Renal cortical epithelial cell (primary cell): ENCODE measurements at places on chromosomes 7 and 10. TPM values are rescaled to one million over a fixed set of nuclear protein-coding genes. Genes with fewer than 3 reads are reported as not detected.

C7orf33 gene
- total RNA-seq, result not detected in 2 replicates

HNRNPA2B1 gene
- total RNA-seq, result 72.9 and 220 TPM in 2 replicates

SORCS1 gene
- under 0.01 TPM in 1 of 2 replicates, not detected in the other for total RNA-seq

MYL10 gene
- total RNA-seq, result not detected in 2 replicates

VAX1 gene
- total RNA-seq, result not detected in 2 replicates

DNA sequence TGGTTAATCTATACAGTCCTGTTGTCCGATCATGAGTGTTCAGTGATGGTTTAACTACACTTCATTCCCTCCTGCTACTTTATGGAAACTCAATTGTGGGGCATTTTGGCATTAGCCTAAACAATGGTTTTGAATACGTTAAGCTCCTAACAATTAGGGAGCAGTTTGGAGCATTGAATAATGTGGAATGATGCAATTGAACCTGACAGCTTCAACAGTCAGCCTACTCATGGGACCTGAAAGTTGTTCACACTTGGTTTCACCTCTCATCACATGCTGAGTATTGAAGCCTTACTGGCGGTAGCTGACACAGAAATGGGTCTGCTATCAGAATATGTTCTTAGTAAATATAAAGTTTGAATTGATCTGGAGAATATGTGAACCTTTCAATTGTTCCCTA lies 186.1 kb downstream of the MLLT10 start:
- DNase-seq, result peak; percentile 90

DNA sequence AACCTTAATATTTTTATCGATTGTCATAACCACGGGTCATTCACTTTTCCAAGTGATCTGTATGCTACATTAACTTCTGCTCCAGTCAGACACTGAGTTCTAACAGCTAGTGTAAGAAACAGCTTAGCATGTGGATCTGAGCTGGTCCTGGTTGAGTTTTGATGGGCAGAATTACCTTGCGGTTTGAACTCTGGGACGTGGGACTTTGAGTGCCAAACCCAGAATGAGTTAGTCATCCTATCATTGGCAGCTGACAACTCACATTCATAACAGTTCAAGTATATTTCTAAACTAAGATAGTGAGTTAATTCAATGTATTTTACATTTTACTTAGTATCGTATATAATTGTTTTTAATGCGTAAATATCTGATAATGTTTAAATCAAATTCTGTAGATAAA lies 43.2 kb downstream of the C7orf33 start:
- peak; percentile 47 for DNase-seq

DNA sequence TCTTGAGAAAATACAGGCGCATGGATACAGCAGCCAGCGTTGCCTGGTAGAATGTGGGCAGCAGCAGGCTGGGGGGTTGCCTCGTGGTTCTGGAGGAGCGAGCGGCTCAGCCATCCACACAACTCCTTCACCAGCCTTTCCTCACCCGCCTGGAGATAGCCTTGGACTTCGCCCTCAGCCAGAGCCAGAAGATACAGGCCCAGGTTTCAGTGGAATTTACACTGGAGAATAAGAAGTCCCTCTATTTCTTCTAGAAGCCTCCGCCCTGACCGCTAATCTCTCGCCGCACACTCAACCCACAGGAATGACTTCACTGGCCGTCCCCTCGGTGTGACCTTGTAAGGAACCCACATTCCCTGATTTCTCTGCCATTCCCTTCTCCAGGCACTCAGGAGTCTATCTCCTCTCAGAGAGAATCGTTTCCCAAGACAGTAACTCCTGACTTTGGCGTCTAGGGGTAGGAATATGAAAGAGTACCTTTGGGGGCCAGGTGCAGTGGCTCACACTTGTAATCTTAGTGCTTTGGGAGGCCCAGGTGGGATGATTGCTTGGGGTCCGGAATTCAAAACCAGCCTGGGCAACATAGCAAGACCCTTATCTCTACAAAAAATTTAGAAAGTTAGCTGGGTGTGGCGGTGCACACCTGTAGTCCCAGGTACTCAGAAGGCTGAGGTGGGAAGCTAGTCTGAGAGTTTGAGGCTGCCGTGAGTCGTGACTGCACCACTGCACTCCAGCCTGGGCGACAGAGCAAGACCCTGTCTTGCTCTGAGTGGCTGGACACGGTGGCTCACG lies 52.0 kb upstream of the ECHDC3 start:
- DNase-seq, result peak; percentile 26

GRCh38 chr7:475951-476441 lies 43.6 kb downstream of the PDGFA start:
- no peak for DNase-seq

- no peak for DNase-seq
Observed at GRCh38 chr7:30379131-30379530, 94.7 kb downstream of the ZNRF2 start.

DNA sequence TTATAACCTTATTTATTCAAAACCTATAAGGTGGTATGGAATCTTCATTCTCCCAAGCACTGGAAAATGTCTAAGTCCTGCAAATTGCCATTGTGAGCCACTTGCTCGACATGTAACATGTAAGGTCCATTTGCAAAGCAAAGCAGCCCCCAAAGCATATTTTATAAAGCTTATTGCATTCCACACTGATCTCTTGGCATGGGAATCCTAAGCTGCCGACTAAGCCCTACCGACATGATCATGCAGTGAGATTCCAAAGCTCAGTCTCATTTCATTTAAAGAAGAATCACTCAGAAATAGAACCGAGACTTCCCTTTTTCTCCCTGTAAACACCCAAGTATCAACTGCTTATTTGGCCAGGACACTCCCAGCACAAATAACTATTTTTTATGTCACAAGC lies 333.4 kb upstream of the MYO3A start:
- DNase-seq, result no peak

DNA sequence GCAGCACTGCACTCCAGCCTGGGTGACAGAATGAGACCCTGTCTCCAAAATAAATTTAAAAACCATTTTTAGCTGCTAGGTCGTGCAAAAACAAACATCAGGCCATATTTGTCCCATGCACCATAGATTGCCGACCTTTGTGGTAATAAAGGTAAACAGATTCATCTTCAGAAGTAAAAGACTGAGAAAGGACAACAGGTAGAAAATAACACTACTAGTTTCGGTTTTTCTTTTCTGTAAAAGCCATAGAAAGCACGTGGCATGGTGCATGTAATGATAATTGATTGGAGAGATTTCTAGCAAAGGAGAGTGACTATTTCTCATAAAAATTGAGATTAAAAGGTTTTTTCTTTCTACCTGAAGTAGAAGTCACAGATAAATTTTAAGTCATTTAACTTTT lies 93.9 kb downstream of the DNAH11 start:
- DNase-seq, result no peak

- DNase-seq, result no peak
Observed at GRCh38 chr10:106557951-106558733, 606.4 kb downstream of the SORCS1 start.

DNA sequence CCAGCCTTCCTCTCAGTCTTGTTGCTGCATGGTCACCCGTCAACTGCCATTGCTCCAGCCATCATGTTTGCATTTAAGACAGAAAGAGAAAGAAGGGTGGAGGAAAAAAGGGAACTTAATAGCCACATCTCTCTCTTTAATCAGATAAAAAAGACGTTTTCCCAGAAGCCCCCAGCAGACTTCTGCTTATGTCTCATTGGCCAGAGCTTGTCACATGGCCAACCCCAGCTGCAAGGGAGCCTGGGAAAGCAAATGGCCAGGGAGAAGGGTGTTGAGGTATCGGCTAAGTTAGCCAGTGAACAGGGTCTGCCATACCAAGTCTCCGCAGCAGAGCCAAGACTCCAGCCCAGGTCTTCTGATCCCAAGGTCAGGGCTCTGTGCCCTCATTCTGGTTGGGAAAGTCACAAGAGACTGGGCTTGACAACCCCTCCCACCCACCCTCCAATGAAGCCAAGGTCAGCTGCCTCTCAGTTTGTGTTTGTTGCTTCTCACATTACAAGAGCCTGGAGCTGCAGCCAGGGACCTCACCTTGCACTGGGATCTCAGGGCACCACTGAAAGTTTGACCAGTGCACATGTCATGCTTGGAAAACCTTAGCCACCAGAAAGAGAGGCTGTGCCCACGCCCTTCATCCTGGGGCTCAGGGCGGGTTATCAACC lies 80.3 kb upstream of the LYZL2 start:
- DNase-seq, result no peak

DNA sequence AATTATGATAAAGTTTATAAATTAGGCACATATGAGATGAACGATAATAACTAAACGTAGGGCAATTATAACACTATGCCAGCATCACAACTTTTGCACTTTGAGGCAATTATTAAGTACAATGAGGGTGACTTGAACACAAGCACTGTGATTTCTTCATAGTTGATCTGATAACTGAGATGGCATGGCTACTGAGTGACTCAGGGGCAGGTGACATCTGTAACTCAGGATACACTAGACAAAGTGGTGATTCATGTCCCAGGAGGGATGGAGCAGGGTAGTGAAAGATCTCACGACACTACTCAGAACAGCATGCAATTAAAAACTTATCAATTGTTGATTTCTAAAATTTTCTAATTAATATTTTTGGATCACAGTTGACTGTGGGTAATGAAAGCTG lies 98.3 kb upstream of the ARHGAP21 start:
- DNase-seq, result peak; percentile 65

- DNase-seq, result no peak
Observed at GRCh38 chr10:69896606-69897231, 95.0 kb downstream of the COL13A1 start.

- DNase-seq, result peak; percentile 65
Observed at GRCh38 chr10:114694062-114694461, 36.0 kb upstream of the ABLIM1 start.

DNA sequence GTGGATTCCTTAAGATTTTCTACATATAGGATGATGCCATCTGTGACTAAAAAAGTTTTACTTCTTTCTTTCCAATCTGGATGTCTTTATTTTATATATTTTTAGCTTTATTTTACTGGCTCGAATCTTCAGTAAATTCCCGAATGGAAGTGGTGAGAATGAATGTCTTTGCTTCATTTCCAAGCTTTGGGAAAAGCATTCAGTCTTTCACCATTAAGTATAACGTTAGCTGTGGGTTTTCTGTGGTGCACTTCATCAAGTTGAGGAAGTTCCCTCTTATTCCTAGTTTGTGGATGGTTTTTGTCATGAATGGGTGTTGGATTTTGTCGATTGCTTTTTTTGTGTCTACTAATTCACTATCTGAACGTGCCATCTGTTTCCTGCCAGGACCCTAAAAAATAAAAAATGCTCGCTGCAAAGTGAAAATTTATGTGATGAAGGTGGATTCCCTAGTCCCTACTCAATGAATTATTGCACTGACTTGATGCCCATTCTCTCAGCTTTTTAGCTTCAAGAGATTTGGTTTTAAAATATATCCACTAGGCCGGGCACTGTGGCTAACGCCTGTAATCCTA lies 90.2 kb upstream of the CARD11 start:
- no peak for DNase-seq

DNA sequence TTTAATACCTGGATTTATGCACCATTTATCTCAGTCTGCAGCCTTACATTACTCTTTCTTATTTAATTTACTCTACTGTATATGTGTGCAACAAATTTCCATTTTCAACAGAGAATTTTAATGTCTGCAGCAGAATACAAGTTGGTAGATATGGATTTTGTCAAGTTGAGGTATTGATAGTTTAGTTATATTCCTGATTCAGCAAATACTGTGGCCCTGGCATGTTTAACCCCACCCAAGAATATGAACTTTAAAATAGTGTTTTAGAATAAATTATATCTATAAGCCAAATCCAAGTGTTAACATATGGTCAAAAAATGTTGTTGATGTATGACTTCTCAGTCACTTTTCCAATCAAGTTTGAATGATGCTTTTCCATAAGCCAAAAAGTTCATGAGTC lies 378.4 kb upstream of the NRG3 start:
- DNase-seq, result no peak

DNA sequence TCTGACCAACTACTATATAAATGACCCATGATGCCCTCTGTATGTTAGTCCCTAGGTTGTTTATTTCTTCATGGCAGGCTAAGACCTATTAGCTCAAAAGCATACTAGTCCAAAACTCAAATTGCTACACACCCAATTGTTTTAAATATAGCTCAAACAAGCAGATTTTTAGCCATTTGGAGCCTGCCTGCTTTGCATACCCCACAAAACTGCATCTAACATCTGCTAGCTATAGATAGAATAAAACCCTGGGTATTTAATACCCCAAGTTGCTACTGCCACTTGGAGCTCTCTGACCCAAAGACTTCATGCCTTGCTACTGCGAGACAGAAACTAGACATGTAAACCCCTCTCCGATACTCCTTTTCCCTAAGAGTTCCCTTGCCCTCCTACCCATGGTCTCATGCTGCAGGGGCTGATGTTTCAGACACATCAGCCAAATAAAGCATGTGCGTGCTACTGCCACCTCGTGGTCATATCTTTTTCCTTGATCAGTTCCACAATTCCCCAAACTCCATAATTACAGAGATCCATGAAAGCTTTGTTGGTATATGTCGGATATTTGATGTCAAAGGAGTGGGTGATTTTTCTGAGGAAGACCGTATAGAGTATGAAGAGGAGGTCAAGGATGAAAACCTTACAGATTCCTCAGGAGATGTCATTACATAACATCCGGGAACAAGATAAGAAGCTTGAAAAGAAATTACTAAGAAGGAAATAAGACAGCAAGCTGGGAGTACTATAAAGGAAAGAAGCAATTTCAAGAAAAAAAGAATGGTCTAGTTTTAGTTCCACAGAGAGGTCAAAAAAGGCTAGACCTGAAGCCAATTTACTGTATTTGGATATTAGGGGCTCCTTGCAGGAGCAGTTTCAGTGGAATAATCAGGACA lies 386.6 kb downstream of the SH2D4B start:
- DNase-seq, result peak; percentile 33

- peak; percentile 36 for DNase-seq
Observed at GRCh38 chr7:121562259-121562658, 166.2 kb upstream of the FAM3C start.
